ENCODE measurements at places on chromosomes 3 and 15. TPM values are rescaled to one million over a fixed set of nuclear protein-coding genes. Genes with fewer than 3 reads are reported as not detected.

DNA sequence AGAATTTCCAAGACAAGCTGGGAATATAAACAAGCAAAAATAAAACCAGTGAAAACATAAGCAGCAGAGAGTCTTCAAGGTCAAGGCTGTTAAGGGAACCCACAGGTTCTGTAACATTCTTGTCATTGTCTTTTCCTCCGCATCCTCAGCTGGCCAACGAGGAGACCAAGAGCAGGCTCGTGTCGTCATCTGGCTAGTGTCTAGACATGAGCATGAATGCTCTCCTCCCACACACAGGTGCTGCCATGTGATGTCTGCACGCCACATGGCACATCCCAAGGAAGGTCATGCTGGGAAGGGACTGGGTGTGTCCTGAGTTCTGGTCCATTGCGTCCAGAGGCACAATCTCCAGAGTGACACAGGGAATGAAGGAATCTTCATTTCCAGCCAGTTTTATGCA is 156.2 kb downstream of the POLR2M start:
- DNase-seq, result no peak

DNA sequence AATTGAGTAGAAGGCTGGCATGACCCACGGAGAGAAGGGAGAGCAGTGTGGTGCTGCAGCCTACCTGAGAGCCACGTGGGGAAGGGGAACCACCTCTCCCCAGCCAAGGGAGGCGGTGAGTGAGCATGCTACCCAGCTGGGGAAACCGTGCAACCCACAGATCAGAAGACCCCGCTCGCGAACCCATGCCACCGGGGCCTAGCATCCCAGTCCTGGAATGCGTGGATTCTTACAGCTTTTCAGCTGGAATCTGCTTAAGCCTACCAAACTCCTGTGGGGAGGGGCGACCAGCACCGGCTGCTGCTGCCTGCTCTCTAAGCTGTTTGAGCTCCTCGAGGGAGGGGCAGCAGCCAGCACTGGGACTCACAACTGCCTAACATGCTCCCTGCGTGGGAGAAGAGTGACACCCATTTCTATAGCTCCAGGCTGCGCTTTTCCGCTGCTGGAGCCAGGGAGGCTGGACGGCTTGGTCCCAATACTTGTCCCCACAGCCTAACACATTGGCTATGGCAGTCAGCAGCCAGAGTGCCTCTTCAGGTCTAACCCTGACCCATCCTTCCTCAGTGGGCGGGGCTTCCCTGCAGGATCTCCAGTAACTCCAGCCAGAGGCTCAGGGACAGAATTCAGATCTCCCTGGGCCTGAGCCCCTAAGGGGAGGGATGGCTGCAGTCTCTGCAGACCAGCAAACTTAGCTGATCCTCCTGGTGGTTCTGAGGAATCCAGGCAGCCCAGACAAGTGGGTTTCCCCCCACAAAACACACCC is 20.0 kb upstream of the TEX55 start:
- no peak for DNase-seq

DNA sequence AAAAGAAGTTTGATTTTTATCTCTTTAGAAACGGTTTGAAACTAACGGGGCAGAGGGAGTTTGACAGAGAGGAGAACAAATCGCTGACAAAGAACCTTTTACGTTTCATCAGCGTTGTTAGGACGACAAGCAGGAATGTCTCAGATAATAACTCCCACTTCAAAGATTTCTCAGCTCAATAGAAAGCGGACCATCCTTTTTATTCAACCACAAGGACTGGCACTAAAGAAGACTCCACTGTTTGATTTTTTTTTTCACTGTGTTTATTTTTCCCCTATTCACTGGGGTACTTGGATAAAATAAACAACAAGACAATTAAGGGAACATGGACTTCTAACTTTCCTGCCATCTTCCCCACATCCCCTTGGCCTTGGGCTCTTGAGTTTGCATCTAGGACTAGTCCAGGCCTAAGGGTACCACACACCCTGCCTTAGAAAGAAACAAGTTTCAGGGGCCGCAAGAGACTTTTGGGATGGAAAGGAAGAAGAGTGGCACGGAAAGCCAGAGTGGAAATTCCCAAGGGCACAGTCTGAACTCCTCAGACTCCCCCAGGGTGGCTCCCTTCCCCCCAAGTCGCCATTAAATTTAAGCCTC is 19.0 kb downstream of the ZIC4 start:
- no peak for DNase-seq

- no peak for DNase-seq
These were observed 21.6 kb downstream of the MCTP2 start for GRCh38 chr15:94252906-94253491.

DNA sequence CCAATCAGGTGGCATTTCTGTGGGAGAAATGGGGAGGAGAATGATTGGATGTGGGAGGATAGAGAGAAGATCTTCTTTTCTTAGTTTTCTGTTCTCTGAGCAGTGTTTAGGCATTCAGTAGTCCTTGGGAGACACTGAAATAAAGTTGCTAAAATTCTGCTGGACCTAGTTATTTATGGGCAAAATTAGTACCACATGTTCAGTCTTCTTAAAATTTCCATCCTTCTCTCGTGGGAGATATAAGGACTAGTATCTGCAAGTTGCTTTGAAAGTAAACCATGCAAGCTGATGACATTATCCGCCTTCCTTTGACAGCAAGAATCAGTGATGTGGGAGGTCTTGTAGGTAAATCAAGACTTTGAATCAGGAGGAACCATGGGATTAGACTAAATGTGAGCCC is 19.9 kb upstream of the CHST2 start:
- DNase-seq, result no peak

DNA sequence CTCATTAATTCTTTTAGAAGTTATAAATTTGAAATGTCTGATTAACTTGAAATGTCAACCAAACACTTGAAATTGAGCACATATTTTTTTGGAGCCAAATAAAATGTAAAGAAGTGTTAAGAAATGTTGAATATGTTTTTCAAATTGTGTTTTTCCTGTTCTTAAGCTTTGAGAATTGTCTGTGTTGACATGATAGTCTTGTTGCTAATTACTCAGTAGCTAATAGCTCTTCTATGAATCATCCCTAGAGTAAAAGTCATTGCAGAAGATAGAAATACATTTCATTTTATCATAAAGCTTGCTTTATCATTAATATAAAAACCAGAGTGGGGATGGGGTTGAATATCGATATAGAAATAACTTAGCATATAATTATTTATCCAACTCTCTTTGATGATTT is 41.9 kb upstream of the ABHD10 start:
- no peak for DNase-seq

Gene CAV3
- total RNA-seq, result not detected

Gene DNASE1L3
- total RNA-seq, result 11.7 TPM
